ENCODE measurements at places on chromosomes 2 and 18.

GRCh38 chr2:238462782-238463396 lies 36.2 kb downstream of the ASB1 start:
- peak; percentile 76 for DNase-seq

- no peak for DNase-seq
These were observed 27.0 kb upstream of the NFATC1 start for GRCh38 chr18:79368681-79369080.

GRCh38 chr2:72524071-72524470 lies 301.8 kb downstream of the EXOC6B start:
- DNase-seq: no peak

DNA sequence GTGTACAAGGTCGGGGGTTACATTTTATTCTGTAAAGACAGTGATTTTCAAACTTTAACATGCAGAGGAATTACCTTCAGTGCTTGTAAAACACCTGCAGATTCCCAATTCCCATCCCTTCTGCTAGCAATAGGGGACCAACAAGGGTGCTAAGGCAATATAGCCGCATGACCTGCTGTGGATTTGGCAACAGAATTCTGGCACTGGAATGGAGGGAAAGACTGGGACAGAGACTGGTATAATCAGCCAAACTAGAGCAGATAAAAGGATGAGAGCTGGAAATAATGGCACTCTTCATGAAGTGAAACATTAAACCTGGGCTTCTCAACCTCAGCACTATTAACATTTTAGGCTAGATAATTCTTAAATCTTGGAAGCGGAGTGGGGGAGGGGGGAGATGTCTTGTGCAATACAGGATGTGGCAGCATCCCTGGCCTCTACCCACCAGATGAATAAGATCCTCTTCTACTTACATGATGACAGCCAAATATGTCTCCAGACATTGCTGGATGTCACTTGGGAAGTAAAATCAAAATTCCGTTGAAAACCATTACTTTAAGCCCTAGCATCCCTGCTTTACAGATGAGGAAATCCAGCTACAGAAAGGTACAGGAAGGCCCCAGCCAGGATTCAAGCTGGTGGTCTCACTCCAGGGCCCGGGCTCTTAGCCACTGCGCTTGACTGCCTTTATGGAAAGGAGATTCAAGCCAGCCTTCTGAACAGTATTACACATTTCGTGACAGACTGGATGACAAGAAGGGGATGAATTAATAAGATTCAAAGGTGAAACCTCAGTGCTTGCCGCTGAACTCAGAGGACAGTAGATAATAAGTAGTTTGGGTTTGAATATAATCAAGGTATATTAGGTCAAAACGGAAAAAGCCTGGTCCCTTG lies 1.7 kb downstream of the EVA1A start:
- DNase-seq: no peak

GRCh38 chr2:218878486-218878885 lies 2.2 kb upstream of the WNT10A start:
- DNase-seq: no peak

- no peak for DNase-seq
These were observed 1815.3 kb upstream of the CELF4 start for GRCh38 chr18:39380866-39381265.

- DNase-seq: no peak
These were observed 580.0 kb downstream of the SUCLG1 start for GRCh38 chr2:83879127-83879526.

- peak; percentile 22 for DNase-seq
These were observed 90.5 kb upstream of the YWHAQ start for GRCh38 chr2:9721344-9721743.

DNA sequence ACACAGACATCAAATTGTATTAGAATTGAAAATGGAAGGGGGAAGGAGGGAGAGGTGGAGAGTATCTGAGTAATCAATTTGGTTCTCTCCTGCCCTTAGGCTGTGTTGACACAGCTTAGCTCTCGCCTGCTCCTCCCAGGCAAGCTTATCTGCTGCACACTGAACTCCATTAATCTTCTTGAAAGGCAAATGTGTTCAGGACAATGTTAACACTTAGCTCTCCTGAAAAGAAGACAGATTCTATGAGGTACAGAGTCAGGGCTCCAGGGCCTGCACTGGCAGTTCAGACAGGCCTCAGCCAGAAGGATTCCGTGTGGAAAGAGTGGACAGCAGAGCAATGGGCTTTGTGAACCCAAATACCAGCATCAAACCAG lies 430.0 kb upstream of the TNP1 start:
- DNase-seq: peak; percentile 53

DNA sequence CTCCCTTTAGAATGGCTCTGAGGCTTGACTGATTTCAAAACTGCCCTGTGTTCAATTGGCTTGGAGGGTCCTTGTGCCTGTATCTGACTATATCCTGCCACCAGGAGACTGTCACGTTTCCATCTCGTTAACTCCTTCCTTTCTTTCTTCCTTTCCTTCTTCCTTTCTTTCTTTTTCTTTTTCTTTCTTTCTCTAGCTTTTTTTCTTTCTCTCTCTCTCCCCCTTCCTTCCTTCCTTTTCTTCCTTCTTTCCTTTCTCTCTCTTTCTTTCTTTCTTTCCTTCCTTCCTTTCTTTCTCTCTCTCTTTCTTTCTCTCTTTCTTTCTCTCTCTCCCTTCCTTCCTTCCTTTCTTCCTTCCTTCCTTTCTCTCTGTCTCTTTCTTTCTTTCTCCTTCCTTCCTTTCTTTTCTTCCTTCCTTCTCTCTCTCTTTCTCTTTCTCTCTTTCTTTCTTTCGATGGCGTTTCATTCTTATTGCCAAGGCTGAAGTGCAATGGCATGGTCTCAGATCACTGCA lies 38.1 kb upstream of the EML6 start:
- DNase-seq: no peak

DNA sequence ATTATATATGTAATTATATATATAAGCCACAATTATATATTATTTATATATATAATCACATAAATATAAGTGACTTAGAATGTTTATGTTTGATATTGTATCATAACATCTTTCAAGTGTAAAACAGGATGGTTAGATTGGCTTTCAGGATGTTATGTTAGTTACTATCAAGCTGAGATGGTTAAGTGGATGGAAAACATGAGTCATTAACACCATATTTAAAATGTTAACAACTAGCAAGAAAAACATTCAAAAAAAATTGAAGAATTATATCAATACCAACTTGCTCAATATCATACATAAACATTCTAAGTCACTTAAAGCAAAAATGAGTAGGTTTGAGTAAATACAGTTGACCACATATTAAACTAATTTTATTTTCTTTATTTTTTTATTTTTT lies 21.8 kb upstream of the RAB27B start:
- no peak for DNase-seq

DNA sequence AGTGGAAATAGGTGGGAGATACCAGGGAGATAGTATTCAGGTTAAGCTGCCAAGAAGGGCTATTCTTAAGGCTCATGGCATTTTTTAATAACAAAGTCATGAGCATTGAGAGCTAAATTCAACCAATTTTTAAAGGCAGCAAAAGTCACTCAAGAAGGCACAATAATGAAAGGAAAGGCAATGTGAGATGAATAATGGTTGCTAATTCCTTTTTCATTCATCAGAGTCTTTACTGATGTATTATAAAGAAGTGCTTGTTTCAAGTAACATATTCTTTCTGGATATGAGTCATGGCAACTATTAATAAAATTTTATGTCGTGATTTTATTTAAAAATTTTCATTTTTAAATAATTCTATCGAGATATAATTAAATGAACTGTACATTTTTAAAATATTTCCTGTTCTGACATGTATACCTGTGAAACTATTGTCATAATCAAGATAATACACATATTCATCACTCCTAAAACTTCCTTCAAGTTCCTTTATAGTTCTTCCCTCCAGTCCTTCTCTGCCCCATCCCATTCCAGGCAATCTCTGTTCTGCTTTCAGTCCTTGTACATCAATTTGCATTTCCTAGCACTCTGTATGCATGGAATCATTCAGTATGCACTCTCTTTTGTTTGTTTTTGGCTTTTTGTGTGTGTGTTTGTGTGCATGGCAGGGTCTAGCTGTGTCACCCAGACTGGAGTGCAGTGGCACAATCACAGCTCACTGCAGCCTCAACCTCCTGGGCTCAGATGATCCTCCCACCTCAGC lies 40.8 kb downstream of the VWC2L start:
- DNase-seq: no peak

DNA sequence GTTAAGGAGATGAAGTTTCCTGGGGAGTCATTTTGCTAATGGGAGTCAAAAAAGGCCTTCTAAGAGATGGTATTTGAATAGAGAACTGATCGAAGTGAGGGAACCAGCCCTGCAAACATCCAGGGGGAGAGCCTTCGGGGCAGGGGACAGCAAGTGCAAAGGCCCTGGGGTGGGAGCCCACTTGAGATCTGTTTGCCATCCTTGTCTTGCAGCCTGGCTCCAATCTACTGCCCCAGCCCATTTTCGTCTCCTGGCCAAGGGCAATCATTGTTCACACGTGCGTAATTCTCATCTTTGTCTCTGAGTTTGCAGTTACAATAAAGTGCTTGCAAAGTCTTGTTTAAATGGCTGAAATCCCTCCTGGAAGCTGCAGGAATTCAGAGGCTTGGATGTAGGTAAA lies 43.1 kb upstream of the AFF3 start:
- DNase-seq: no peak

GRCh38 chr2:37831081-37831780 lies 93.9 kb upstream of the RMDN2 start:
- DNase-seq: no peak

DNA sequence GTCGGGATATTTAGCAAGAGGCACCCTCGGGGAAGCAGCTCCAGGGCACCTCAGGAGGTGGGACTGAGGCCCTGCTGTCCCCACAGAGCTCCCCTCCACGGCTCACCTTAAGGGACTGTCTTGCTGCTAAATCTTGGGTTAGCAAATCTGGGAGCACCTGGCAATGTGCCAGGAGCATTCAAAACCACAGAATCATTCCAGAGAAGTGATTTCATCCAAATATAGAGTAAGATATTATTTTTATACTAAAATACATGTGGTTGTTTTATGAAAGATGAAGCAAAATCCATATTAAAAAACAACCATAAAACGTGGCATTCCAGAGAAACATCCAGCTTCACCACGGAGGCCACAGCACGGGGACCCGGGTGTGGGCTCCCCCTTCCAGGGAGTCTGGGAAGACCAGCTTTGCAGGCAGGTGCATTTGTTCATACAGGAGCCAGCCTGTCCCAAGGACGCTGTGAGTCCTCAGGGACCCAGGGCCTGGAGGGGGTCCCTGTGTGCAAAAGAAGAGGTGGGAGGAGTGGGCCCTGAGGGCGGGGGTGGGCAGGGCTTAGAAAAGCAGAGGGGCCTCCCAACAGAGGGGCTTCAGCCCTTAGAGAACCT lies 16.3 kb downstream of the HS1BP3 start:
- peak; percentile 8 for DNase-seq

- no peak for DNase-seq
These were observed 27.9 kb downstream of the MARCO start for GRCh38 chr2:118969734-118970395.
